ENCODE measurements at places on chromosomes 1 and 21.

DNA sequence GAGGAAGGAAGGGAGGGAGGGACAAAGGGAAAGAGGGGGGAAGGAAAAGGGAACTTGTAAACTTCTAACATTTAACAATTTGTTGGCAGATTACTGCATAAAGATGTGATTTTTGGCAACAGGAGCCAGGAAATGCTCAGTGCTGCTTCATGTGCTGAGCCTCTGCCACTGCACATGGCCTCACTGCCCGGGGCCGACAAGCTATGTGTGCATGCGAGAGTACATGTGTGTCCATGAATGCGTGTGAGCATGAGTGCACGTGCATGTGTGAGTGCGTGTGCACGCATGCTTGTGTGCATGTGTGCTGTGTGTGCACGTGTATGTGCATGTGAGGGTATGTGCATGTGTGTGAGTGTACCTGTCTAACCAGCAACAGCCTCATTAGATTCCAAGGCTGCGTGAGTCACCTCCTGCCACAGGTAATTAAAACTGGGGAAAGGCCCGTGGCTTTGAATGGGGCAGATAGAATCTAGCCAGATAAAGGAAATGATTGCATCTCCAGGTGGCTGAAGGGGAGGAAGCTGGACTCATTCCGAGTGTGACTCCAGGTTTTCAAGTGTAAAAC lies 41.4 kb upstream of the TSPEAR start:
- DNase-seq, result no peak

- no peak for DNase-seq
These were observed 56.3 kb upstream of the GALNT2 start for GRCh38 chr1:230010603-230011332.

- no peak for DNase-seq
These were observed 69.8 kb downstream of the TPR start for GRCh38 chr1:186304982-186305949.

GRCh38 chr1:162003830-162004215 lies 19.8 kb downstream of the OLFML2B start:
- no peak for DNase-seq

DNA sequence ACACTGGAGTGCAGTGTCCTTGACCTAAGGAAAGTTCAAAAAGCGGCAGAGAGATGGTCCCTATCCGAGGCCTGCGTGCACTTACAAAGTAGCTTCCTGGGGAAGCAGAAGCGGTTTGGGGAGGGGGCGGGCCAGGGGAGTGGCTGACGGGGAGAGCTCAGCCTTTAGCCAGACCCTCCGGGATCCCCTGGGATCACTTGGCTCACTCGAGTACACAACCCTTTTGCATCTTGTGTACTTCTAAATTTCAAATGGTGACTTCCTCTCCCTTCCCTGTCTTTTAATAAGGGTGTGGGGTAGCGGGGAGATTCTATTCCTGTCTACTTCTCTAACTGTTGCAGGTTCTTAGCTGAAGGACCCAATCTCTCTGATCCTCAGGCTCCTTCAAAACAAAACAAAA lies 18.1 kb upstream of the SNX27 start:
- no peak for DNase-seq

DNA sequence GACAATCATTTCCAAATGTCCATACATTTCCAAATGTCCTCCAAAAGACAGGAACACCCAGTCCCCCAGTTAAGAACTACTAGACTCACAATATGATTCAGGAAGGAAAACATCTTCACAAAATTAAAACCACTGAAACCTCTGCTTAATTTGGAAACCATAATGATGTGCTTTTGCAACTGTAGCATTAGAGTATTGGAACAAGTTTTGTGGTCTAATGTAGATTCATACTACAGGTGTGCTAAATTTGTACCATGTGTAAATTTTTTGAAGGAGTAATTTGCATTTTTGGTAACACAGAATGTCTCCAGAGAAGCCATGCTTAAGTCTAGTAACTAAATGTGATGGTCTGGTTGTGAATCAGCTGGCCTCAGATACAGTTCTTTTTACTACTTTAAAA lies 129.6 kb downstream of the DPYD start:
- no peak for DNase-seq

GRCh38 chr1:248841702-248842395 lies 3.8 kb downstream of the ZNF672 start:
- DNase-seq, result no peak

DNA sequence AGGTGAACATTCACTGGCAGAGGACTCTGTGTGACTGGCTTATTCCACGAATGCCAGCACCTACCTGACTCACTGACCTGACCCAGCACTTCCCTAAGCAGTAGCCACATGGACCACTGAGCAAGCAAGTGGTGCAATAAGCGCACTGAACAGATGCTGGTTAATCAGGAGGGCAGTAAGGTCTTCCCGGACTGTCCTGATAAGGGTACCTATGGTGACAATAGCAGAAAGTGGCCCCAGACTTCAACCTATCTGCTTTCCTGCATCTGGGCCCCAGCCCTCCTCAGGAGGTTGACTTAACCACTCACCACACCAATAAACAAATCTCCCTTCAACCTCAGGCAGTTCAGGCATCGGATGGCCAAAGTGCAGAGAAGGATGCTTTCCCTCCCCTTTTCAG lies 65.7 kb downstream of the SETD4 start:
- no peak for DNase-seq

GRCh38 chr1:110187139-110187890 lies 22.8 kb upstream of the KCNC4 start:
- DNase-seq, result no peak

DNA sequence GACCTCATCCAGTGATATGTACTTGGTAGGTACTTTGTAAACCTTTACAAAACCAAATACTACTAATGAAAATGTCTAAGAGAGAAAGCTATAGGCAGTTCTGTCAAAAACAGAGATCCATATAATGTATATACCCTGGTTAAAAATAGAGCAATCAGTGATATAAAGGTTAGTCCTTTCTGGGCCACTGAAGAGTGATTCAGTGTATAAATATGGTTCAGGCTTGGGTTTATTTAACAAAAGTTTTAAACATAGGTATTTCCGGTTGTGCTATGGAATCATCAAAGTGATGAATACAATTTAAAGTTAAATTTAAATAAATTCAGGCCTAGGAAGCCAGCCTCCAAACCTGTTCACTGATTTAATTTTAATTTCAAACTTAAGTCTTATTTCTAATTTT lies 108.4 kb upstream of the DMRTA2 start:
- no peak for DNase-seq
